ENCODE measurements at places on chromosomes 7 and 10.
A peak's percentile ranks its signal among the peaks of the same experiment; 100 is the strongest.

GRCh38 chr10:46042527-46042926 lies 3.5 kb downstream of the MSMB start:
- DNase-seq, result no peak

- no peak for DNase-seq
Measured at GRCh38 chr7:50660040-50660829, 95.0 kb upstream of the DDC start.

- DNase-seq, result no peak
Measured at GRCh38 chr10:8180360-8181109, 126.0 kb downstream of the GATA3 start.

- DNase-seq, result no peak
Measured at GRCh38 chr7:28315565-28316410, 96.5 kb upstream of the CREB5 start.

GRCh38 chr7:130415006-130415405 lies 25.8 kb downstream of the CEP41 start:
- DNase-seq, result no peak

DNA sequence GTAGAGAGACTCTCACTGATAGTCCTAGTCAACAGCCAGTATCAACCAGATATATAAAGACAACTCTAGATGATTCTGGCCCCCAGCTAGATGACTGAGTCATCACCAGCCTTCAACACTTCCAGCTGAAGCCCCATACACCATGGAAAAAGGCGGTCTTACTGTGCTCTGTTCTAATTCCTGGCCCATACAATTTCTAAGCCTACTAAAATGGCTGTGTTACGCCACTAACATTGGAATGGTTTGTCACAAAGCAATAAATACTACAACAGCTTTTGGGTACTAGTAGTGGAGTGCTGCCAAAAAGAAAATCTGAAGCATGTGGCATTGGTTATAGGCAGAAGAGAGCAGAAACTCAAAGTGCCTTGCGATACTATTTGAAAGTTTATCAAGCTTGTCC lies 13.0 kb upstream of the TES start:
- no peak for DNase-seq

DNA sequence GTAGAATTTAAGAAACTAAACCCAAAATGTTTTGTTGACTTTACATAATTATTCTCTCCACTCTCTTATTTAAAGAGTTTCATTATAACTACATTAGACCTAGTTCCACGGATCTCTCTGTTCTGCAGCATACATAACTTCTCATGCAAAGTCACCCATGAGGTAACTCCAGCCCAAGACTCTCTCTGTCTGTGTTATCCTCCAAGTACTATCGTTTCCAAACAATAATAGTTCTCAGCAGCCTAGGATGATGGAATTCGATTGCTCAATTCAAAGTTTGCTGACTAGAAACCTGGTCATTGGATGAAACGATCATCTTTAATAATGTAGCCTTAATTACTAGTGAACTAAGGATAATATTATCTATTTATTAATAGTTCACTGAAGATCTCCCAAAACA lies 203.1 kb upstream of the PTN start:
- no peak for DNase-seq

GRCh38 chr7:45881280-45881758 lies 7.0 kb upstream of the IGFBP1 start:
- no peak for DNase-seq

- DNase-seq, result no peak
Measured at GRCh38 chr7:133584956-133585668, 332.2 kb downstream of the EXOC4 start.

GRCh38 chr10:50322077-50322476 lies 70.8 kb upstream of the ASAH2 start:
- no peak for DNase-seq

DNA sequence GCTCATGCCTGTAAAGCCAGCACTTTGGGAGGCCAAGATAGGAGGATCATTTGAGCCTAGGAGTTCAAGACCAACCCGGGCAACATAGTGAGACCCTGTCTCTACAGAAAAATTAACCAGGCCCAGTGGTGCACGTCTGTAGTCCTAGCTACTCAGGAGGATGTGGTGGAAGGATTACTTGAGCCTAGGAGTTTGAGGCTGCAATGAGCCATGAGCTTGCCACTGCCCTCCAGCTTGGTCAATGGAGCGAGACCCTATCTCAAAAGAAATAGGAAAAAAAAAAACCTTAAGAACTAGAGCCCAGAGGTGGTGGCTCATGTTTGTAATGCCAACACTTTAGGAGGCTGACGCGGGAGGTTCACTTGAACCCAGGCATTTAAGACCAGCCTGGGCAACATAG lies 2.2 kb downstream of the STRA8 start:
- DNase-seq, result no peak

DNA sequence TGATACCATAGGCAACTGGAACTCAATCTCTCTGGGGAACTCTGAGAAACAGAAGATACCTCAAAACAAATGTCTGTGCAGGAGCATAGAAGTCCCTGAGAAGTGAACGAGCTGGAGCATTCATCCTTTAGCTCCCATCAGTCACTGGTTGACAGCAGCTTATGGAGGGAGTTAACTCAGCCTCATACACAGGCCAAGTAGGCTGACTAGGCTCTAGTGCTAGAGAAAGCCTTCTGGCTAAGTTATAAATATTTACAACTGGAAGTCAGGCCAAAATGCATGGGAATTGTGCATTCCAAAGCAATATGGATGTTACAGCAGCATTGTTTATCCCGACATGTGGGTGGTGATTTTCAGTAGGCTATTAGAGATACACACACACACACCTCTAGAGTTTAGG lies 66.5 kb downstream of the ANK3 start:
- no peak for DNase-seq

DNA sequence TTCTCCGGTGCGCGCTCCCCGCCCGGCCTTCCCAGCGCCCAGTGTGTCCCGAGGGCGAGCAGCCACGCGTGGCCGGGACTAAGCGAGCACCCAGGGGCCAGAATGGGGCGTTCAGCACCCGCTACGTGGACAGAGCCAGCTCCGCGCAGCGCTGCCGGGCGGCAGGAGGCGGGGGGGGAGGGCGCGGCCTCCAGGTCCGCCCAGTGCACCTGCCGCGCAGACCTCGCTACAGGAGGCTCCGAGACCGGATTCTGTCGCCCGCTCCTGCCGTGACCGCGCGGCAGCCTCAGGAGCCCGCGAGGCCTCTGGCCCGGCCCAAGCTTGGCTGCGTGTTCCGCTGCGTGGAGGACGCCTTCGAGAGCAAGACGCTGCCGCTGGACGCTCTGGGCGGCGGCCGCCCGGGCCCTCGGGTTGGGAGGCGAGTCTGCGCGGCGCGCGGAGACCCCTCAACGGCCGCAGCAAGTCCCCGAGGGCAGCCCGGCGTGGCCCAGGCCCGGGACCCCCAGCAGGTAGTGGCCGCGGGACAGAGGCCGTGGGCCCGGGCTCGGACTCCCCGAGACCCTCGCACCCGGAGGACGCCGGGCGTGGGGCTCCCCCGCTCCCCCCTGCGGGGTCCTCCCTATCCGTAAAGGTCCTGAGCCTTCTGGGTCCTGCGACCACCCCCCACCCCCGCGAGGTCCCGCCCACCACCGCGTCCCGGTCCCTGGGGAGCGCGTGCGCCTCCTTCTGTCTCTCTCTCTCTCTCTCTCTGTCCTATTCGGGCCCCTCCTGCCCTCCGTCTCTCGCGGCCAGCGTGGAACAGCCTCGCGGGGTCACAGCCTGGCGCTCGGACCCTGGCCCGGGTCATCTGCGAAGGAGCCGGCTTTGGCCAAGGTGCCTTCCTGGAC lies 904 bp upstream of the DPYSL4 start:
- peak; percentile 76 for DNase-seq

DNA sequence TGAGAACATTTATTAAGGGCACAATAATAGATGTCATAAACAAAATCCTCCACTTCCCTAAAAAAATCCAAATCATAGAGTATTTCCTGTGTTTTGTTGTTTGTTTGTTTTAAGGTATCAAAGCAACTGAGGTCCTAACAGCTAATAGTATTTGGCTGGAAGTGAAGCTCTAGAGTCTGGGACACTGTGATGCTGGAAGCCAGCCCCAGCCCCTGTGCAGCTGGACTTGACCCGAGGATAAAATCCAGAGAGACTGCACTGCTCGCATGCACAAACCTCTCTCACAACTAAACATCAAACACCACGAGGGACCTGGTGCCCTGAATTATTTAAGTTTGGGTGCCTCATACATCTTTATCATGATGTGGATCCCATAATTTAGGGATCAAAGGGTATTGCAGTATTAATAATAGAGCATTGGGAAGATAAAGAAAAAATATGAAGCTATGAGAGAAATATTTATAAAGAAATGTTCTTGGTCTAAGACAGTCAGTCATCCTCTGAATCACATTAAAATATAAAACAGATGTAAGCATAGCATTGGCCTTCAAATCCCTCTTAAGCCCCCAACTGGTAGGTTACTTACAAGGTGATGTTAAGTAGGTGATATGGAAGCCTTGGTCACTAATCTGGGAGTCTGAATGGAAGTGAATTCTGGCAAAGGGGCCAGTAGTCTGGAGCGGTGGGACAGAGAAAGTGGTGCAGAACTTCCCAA lies 44.4 kb downstream of the CUBN start:
- DNase-seq, result no peak

- no peak for DNase-seq
Measured at GRCh38 chr10:12164085-12164484, 31.6 kb downstream of the NUDT5 start.

All from GM23338 (cell line).